ENCODE measurements at places on chromosomes 5 and 9.

- no peak for DNase-seq
Measured at GRCh38 chr9:86434039-86434726, 80.0 kb upstream of the TUT7 start.

- no peak for DNase-seq
Measured at GRCh38 chr9:91338681-91339080, 23.0 kb downstream of the AUH start.

- DNase-seq, result no peak
Measured at GRCh38 chr5:36953043-36953442, 76.5 kb downstream of the NIPBL start.

DNA sequence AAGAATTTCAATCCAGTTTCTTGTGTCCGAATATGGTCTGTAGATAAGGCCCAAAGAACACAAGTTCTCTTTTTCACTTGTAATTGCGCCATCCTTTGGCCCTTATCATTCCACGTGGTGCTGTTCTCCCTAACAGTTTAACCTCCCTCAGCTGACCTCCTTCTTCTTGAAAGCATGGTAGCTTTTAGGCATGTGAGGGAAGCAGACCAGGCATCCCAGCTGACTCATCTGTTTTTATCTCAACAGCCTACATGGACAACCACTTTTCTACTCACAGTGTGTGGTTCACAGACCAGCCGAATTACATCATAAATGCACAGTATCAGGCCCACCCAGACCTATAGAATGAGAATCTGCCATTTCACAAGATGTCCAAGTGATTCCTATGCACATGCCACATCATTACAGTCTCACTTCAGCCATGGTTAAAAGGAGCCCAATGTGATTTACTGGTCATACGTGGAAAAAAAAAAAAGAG is 26.9 kb upstream of the PLIN2 start:
- no peak for DNase-seq

- DNase-seq, result no peak
Measured at GRCh38 chr9:4904322-4905134, 80.5 kb upstream of the JAK2 start.

GRCh38 chr5:54663866-54664265 is 146.3 kb downstream of the SNX18 start:
- DNase-seq, result no peak

DNA sequence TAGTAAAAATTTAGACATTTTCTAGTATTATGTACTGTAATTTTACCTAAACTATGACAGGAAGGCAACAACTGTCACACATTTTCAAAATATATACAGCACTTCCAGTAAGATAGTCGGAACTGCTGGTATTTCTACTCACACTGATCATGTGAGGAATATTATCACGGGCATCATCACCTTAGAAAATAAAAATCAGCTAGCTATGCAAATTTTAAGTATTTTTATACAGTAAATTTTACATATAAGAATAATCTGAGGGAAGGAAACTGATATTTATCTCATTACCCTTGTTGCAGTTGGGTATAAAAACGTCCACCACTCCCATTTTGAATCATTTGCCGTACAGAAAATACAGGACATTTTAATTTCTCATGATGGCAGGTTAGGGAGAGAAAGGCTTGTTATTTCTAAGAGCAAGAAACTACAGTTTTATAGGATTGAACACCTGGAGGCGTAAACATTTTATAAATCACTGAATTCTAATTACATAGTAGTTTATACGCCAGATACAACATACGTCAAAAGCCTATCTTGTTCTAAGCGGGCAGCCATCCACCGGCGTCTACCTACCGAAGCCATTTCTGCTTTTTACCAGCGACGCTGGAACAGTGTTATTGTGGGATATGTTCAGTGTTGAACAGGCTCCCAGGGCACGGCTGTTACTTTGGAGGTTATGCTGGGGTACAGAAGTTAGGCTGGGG is 729 bp upstream of the TNPO1 start:
- no peak for DNase-seq

DNA sequence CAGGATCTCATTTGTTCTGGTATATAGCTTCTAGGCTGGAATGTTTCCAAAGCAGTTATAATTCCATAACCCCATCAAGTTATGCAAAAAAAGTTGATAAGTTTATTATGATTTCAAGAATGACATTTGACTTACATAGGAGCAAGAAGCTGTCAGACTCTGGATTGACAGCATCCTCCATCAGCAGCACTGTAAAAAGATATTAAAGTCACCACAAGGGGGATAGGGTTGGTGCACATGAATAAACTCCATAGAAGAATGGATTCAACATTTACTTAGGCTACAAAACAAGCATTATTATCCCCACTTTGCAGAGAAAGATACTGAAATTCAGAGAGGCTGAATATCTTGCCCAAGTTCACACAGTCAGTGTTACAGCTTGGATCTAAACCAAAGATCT is 208.9 kb upstream of the SLC30A5 start:
- DNase-seq, result no peak

GRCh38 chr5:122770477-122770876 is 4.4 kb upstream of the SNX2 start:
- no peak for DNase-seq

DNA sequence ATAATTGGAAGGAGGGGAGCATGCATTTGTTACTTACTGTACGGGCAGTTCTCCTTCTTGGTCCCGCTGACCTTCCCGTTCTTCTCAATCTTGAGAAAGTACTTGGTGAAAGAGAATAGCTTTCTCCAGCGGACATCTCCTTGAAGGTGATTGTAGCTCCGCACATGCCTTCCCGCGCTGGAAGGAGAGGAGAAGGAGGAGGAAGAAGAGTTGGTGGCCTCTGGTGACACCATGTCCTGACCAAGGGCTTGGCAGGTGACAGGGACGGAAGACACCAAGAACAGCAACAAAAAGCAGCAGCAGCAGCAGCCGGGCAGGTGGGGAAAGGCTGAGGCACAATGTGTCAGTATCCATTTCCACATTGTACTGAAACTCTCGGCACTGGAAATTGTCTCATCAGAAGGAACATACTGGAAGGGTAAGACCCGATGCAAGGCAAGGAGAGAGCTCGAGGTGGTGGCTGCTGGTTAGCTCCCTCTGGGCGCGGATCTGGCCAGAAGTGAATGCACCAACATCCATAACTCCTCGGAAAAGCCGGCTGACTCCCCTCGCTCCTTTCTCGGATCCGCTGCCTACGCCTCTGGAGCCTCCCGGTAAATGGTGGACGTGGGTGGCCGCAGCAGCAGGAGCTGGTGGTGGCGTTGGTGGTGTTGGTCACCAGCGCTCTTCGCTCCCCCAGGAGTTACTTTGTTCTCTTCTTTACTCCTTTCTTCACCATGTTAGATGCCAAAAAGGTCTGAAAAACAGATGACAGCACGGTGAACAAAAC is 715 bp downstream of the FGF10 start:
- no peak for DNase-seq

GRCh38 chr5:36876965-36877666 is 547 bp downstream of the NIPBL start:
- peak; percentile 14 for DNase-seq

- no peak for DNase-seq
Measured at GRCh38 chr5:50447228-50447627, 6.1 kb upstream of the EMB start.

- DNase-seq, result no peak
Measured at GRCh38 chr9:91515074-91515687, 91.5 kb upstream of the NFIL3 start.

DNA sequence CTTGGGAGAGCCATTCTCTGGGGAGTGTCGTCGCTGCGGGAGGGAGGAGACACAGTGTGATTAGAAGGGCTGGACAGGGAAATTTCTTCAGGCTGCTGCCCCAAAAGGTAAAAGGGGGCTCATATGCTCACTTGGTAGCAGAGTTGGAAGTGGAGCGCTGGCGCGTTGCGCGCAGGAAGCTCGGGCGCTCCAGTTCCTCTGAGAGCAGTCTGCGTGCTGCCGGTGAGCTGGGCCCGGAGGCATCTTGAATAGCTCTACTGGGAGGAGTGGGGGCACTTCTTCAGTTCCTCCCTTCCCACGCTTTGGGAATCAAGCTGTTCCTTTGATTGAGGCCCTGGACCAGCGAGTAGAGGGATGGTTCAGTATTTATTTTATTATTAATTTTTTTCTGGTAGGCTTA is 2.7 kb downstream of the RXFP3 start:
- no peak for DNase-seq

DNA sequence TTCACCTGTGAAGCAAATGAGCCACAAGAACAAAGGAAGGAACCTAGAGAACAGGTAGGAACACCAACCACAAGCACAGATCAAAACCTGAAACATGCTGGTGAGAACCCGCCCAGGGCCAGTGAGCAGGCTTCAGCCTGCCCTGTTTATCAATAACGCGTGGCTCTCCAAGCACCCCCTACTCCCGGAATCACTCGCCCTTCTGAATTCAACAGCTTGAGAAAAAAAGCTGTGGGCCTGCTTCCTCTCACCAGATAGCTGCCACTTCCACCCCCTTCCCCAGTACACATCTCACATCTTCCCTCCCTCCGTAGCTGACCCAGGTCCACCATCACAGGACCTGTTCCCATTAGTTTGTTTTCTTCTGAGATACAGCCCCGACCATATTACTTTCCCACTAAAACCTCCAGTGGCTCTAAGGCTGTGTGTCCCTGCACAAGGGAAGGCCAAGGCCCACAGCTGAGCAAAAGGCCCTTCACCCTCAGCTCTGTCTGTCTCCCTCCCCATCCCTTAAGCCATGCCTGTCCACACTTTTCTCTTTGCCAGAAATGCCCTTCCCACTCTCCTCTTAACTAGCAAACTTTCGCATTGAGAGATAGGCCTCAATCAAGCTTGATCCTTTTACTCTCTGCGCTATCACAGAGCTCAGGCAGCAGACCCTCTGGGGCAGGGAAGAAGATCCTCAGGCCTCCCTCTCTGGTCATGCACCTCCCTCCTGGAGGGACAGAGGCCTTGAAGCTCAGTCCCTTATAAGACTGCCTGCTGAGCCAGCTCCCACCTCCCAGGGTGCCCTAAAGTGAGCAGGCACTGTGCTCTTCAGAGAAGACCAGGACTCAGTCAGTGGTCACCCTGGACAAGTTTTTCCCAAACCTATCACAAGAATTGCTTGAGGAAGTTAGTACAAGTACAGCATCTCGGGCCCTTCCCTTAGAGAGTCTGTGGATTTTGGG is 30.1 kb downstream of the B4GALT1 start:
- no peak for DNase-seq

DNA sequence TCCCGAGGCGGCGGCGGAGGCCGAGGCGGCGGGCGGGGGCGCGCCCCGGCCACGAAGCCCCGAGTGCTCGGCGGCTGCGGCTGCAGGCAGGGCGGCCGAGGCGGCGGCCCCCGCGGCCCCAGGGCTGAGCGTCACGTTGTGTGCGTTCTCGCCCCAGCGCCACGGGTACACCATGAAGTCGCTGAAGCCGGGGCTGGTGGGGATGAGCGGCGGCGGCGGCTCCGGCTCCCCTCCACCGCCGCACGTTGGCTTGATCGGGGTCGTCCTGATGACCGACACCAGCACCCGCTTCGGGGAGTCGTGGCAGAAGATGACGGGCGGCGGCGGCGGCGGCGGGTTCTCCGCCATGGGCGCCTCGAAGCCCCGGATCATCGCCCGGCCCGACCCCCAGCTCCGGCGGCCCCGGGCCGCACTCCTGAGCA is 498 bp downstream of the ZNF367 start:
- DNase-seq, result no peak

- no peak for DNase-seq
Measured at GRCh38 chr9:114092336-114092735, 6.8 kb downstream of the KIF12 start.

DNA sequence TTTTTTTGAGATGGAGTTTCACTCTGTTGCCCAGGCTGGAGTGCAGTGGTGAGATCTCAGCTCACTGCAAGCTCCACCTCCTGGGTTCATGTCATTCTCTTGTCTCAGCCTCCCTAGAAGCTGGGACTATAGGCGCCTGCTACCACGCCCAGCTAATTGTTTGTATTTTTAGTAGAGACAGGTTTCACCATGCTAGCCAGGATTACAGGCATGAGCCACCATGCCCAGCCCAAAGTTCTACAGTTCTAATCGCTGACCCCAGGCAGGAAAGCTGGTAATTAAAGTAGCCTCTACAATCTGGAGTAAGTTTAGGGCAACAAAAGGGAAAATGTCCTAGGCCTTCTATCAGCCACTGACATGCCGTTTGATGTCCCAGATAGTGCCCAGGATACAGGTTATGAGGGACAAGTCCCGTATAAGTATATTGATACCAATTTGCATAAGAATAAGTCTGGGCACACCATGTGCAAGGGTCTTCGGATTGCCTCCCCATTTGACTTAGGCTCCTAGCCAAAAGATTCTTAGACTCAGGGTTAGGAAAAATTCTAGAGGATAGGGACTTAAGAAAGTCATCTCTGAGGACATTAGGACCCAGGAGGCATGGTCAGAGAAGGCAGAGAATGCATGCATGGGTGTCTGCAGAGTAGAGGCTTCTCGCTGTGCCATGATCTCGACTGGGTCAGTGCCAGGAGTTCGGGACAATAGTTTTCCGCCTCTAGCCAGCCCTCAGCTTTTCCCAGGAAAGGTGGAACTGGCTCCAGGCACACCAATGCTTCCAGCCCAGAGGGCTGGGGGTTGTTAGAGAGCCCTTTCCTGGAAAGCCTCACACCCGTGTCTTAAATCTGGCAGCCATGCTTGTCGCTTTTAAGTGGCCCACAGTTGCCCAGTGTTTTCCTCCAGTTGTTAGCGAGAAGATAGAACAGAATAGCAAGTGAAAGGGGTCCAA is 1111.1 kb downstream of the TAF11L14 start:
- no peak for DNase-seq

DNA sequence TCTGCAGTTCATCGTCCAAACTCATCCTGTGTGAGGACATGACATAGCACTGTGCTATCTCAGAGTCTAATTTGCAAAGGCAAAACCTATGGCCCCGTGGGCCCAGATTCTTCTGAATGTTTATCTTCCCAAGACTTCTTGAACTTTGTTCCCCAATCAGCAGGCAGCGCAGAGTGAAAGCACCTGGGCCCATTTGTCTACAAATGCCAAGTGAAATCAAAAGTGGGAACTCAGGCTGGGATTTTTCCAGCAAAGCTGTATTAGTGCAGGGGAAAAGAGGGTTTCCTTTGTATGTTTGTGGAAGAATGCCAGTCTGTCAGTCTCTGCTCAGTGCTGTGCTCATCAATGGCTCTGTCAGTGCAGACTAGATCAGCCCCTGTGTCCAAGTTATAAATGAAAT is 55.8 kb downstream of the FOXD1 start:
- DNase-seq, result no peak

DNA sequence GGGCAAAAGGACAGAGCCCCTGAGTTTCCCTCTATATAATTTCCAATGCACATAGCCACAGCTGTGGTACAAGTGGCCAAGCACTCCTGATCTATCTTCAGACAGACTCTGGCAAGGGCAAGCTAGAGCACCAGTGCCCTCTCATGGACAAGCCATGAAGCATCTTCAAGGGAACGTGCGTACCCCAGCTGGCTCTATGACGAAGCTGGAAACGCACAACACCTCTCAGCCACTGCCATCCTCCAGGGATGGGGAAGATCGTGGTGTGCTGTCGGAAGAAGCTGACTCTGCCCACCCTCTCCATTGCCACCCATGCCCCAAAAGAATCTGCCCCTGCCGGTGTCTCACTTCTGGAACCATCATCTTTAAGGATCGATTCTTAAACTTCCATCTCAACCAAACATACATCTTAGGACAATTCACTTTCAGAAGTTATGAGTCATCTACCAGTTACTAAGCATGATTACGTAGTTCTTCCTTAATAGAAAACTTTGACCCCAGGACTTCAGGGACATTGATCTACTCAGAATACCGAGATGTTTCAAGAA is 482.9 kb downstream of the AGTPBP1 start:
- DNase-seq, result no peak

GRCh38 chr5:140996060-140996459 is 29.8 kb downstream of the PCDHAC2 start:
- DNase-seq, result no peak

GRCh38 chr5:140595538-140596300 is 31.1 kb downstream of the SLC35A4 start:
- DNase-seq, result no peak

- no peak for DNase-seq
Measured at GRCh38 chr5:24789611-24790351, 145.0 kb upstream of the CDH10 start.

Data from esophagus squamous epithelium (tissue), 5 donors.